ENCODE measurements at places on chromosomes 5 and 9.

DNA sequence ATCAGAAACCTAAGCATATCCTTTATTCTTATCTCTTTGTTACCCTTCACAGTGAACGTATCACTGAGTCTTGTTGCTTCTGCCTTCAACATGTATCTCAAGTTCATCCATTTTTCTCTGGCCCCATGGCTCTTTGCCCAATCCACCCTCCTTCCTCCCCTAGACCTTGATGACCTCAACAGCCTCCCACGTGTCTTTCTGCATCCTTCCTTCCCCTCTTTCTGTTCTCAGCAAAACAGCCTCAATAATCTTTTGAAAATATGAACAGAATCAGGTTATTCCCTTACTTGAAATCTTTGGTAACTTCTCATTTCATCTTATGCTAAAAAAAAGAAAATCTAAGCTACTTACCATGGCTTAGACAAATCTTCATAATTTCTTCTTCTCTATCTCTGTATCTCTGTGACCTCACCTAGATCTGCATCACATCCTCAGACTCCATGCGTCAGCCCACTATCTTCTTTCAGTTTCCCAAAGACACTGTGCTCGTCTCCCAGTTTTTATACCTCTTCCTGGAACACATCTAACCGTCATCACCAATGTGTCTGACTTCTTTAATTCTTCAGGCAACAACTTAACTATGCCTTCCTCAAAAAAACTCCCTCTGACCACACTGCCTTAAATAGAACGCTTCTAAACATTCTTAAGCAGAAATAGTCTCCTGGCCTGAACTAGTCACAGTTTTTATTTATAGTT lies 208.0 kb downstream of the PARP8 start:
- no peak for DNase-seq

DNA sequence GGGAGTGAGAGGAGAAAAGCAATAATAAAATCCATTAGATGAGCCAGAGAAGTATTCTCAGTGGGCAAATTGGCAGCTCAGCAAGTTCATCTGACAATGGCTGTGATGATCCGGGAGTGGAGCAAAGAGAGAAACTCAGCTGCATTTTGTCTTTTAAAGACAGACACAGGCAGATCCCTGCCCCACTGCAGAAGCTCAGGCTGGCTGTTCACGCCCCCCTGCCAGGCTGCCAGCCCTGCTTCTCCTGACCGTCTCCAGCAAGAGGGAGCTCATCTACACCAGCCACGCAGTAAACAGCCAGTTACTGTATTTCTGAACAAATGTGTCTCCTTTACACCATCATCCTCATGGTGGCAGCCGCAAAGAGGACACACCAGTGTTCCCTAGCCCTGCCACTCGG lies 114.3 kb upstream of the SARDH start:
- no peak for DNase-seq

DNA sequence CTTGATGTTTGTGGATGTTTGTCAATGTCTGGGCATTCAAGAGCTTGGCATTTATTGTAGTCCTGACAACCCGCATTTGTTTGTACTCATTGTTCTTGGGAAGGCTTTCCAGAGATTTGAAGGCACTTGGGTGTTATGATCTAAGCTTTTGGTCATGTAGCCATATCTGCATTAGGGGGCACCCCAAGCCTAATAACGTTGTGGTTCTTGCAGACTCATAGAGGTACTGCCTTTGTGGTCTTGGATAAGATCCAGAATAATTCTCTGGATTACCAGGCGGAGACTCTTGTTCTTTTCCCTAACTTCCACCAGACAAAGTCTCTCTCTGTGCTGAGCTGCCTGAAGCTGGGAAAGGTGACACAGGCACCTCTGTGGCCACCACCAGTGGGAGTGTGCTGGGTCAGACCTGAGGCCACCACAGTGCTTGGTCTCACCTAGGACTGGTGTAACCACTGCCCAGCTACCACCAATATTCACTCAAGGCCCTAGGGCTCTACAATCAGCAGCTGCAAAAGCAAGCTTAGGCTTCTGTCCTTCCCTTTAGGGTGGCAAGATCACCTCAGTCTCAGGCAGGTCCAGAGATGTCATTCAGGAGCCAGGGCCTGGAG lies 144.4 kb upstream of the TAS2R1 start:
- DNase-seq = no peak

GRCh38 chr5:146101646-146102045 lies 3.7 kb downstream of the PLAC8L1 start:
- no peak for DNase-seq

DNA sequence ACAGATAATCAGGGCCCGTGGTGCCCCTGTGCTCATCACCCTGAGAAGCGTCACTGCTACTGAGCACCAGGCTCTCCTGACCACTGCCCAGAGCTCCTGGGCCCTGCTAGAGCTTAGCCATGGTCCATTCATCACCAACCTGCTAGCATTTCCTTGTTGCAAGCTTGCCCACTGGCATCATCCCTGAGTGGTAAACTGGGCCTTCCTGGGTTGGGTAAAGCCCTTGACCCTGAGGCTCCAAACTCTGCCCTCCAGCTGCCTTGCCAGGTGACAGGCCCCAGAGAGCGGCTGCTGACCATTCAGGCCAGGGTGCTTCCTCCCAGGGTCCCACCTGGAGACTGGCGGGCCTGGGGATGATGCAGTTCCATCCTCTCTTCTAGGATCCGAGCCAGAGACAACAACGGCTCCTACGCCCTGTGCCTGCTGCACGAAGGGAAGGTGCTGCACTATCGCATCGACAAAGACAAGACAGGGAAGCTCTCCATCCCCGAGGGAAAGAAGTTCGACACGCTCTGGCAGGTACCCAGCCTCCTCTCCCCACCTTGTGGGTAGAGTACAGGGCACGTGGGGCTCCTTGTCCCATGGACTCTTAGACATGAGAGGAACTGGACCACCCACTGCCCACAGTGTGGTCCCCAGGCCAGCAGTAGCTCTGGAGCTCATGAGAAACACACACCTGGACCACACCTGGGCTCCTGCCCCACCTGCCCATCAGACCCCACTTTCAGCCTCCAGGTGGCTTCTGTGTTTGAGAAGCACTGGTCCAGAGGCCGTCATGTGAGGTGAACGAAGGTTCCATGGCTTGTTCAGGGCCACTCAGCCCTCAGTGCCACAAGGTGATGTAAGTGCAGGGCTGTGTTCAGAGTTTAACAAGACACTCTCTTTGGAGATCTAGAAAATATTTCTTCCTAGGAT lies 60.5 kb downstream of the SYK start:
- DNase-seq = no peak

GRCh38 chr5:11785771-11786352 lies 118.4 kb downstream of the CTNND2 start:
- DNase-seq = peak; percentile 28

DNA sequence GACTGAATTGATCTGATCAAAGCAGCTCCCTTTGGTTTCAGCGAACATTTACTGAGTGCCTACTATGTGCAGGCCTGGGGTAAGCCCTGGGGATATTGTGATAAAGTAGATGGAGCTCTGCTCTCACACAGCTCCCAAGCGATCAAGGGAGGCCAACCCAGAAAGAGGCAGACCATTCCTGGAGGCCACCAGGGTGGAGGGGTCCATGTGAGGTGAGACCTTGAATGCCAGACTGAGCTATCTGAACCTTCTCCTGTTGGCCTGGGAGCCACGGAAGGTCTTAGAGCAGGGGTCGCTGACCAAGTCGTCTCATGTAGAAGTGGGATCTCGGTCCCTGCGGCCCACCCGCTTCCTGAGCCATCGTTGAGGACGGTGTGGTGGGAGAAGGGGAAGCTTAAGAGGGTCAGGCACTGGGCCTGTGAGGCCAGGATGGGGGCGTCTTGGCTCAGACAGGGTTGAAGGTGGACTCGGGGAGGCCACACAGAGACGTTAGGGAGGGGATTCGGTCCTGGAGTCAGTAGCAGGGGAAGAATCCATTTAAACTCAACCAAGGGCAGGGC lies 62.2 kb upstream of the IL17B start:
- no peak for DNase-seq

- no peak for DNase-seq
Observed at GRCh38 chr9:16501141-16501540, 369.3 kb downstream of the BNC2 start.

GRCh38 chr5:137617528-137618205 lies 118.2 kb downstream of the KLHL3 start:
- DNase-seq = no peak

DNA sequence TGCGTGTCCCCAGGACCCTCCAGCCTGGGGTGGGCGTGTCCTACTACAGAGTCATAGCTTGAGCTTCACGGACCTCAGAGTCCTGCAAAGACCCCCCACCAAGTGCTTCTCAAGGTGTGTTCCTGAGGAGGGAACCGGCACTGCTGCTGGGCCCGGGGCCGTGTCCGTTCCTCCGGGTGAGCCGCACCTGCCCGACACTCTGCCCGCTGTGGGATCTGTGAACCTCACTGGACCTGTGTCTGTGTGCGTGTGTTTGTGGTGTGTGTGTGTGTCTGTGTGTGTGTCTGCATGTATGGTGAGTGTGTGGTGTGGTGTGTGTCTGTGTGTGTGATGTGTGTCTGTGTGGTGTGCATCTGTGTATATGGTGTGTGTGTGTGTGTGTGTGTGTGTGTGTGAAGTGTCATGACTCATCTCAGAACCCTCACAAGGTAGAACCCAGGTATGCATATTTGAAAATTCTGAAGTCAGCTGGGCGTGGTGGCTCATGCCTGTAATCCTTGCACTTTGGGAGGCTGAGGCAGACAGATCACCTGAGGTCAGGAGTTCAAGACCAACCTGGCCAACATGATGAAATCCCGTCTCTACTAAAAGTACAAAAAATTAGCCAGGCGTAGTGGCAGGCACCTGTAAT lies 40.9 kb upstream of the RXRA start:
- no peak for DNase-seq

DNA sequence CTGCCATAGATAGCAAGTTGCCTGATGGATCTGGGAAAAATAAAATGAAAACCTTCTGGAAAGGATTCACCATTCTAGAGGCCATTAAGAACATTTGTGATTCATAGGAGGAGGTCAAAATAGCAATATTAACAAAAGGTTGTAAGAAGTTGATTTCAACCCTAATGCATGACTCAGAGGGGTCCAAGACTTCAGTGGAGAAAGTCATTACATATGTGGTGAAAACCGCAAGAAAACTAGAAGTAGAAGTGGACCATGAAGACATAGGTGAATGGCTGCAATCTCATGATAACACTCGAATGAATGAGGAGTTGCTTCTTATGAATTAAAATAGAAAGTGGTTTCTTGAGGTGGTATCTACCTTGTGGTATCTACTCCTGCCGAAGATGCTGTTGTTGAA lies 86.6 kb downstream of the GABRA1 start:
- DNase-seq = no peak

DNA sequence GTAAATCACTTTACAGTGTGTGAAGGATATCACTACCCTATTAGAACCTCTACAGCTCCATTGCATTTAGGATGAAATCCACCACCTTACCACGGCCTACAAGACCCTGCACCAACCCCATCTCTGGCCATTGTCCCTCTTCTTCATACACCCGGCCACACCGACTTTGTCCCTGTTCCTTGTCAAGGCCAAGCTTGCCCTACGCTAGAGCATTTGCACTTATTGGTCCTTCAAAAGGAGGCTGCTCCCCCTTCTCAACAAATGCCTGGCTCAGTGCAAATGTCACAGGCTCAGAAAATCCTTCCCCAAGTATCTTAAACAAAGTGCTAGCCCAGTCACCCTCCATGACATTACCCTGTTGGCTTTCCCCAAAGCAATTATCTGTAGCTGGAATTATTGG lies 4.1 kb upstream of the HRH2 start:
- no peak for DNase-seq

- no peak for DNase-seq
Observed at GRCh38 chr9:136723362-136723976, 11.1 kb downstream of the DIPK1B start.

- no peak for DNase-seq
Observed at GRCh38 chr9:90611568-90611967, 31.1 kb downstream of the DIRAS2 start.

GRCh38 chr9:38018958-38019602 lies 49.9 kb downstream of the SHB start:
- DNase-seq = no peak

DNA sequence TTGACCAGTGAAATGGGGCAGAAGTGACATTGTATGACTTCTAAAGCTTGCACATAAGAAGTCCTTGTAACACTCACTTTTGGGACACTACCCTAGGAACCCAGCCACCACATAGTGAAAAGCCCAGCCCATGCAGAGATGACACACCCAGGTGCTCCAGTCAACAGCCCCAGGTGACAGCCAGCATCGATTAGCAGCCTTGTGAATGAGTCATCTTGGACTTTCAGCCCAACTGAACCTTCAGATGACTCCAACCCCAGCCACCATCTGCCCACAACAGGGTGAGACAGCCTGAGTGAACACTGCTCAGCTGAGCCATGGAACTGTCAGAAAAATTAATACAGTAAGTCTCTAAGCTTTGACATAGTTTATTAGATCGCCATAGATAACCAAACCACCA lies 458.6 kb downstream of the ZSWIM6 start:
- DNase-seq = no peak
